ENCODE measurements at places on chromosomes 7 and 10.

DNA sequence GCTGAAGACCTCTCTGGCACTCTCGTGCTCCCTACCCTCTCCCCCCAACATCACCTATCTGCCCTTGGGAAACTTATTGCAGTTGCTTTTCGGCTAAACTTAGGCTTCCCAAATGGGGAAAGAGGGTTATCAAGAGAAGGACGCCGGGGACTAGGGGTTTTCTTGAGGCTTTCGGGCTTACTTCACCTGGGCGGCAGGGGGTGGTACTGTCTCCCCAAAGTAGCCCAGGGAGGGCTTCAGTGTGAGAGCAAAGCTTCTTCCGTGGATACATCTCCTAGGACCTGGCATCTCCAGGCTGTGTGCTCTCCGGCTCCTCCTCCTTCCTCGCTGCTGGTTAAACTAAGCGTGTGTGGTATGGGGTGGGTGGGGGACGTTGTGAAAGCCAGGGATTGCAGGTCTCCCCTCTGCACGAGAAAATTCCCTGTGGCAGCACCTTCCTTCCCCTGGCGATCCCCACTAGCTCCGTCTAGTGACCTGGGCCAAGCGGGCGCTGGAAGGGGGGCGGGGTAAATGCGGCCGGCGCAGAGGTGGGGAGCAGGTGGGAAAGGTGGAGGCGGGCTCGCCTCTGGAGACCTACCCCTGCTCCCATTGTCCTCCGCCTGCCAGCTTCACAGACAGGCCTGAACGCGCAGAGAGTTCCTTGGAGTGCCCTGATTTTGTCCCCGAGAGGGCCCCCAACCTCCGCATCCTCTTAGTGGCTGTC, 1.1 kb downstream of the PLXDC2 start:
- no peak for DNase-seq

GRCh38 chr7:134350709-134351108, 34.0 kb upstream of the SLC35B4 start:
- DNase-seq, result no peak

- no peak for DNase-seq
Measured at GRCh38 chr10:76041551-76041950, 610.1 kb downstream of the LRMDA start.

- DNase-seq, result no peak
Measured at GRCh38 chr7:157613575-157614322, 276.9 kb downstream of the DNAJB6 start.

- no peak for DNase-seq
Measured at GRCh38 chr7:39407723-39408122, 158.5 kb upstream of the YAE1 start.

- no peak for DNase-seq
Measured at GRCh38 chr10:3064423-3064822, 2.9 kb upstream of the PFKP start.

DNA sequence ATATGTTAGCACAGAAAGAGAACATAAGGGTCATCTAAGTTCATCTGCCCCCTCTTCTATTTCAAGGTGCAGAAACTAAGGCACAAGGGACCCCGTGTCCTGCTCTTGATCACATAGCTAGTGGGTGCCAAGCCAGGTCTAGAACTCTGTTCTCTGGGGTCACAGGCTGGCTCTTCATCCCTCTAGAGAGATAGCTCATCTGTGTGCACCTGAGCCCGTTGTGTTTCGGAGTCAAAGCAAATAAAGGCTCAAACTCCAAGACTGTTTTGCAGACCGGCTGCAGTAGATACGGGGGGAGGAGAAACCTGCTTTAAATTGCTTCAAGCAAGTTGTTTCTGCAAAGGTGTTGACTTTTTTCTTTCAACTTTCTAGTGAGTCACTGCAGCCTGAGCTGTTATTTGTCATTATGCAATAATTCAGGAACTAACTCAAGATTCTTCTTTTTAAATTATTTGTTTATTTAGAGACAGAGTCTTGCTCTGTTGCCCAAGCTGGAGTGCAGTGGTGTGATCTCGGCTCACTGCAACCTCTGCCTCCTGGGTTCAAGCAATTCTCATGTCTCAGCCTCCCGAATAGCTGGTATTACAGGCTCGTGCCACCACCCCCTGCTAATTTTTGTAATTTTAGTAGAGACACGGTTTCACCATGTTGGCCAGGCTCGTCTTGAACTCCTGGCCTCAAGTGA, 6.5 kb downstream of the BLVRA start:
- DNase-seq, result no peak

GRCh38 chr7:770741-771166, 43.7 kb upstream of the PRKAR1B start:
- DNase-seq, result no peak

GRCh38 chr7:11923376-11923930, 91.5 kb upstream of the THSD7A start:
- no peak for DNase-seq

DNA sequence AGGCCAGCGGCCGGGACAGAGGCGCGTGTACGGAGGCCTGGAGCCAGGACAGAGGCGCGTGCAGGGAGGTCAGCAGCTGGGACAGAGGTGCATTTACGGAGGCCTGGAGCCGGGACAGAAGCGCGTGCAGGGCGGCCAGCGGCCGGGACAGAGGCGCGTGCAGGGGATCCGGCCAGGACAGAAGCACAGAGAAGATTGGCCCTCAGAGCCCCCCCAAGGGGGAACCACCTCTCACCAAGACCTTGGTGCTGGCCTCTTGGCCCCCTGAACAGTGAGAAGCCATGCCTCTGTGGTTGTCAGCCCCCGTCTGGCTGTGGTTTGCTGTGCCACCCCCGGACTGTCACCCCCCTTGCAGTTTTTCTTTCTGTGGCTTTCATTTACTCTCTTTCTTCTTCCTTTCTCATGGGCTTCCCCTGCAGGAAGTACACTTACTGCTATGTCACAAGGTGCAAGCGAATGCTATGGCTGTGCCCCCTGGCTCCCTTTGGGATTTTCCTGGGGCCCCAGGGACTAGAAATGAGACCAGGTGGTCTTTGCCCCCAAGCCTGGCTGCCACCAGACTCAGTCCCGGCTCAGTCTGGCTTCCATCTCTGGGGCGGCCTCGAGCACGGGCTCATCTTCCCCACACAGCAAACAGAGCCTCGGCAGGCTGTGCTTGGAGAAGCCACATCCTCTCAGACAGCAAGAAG, 41.1 kb downstream of the INSIG1 start:
- peak; percentile 10 for DNase-seq

DNA sequence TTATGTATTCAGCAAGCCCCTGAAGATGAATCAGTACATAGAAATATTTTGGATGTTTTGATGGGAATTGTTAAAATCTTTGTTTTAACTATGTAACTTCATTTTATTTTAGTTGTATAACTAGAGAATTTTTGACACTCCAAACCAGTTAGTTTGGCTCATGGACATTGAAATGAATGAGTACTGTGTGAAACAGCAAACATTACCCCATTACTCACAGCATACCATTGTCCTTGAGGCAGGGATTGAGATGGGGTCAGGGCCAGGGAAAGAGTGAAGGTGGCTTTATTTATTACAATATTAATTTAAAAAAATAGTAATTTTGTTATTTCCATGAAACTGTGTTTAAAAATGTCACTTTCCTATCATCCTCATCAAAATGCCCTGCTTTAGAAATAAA, 4.8 kb upstream of the BMPER start:
- no peak for DNase-seq

DNA sequence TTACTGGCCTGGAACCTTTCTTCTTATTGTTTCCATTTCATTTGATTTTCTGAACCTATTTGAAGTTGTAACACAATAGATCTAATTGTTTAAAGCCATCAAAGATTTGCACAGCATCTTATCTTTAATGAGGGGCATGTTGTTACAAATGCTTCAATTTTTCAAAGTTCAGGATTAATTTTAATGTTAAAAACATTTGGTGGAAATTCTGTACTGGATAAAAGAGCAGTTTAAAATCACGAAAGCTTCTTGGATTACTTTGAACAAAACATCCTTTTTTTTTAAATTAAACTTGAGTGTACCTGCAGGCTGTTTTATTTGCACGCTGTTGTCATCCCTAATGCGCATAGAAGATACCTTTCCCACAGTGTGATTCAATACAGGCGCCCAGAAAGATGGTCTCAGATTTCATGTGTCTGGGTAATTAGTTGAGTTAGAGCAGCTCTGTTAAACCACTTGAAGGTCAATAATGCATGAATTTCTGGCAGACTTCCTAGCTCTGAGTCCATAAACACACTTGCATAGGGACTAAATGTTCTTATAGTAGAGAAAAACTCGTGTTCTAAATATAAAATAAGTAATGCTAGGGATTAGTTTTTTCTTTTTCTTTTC, 29.3 kb upstream of the DDX50 start:
- no peak for DNase-seq

DNA sequence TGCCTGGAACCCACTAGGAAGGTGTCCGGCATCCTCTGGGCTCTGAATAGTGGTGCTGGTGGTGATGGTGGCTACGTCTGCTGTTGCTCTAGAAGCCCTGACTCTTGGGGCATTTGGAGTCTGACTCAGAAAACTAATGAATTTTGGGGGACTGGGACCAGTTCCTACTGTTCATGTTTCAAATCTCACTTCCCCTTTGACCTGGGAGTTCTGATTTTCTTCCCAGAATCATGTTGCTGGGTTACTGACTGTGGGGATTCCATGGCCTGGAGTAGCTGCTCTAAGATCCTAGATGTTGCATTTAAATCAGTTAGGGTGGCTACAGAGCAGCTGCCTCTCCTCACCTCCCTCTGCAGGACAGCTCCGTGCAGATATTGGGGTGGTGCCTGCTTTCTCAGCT, 3.2 kb downstream of the TSPAN33 start:
- no peak for DNase-seq

- DNase-seq, result no peak
Measured at GRCh38 chr7:151251689-151252560, 3.4 kb upstream of the SMARCD3 start.
